ENCODE measurements at places on chromosomes 6 and 20.

- DNase-seq, result no peak
Measured at GRCh38 chr6:107877968-107878367, 53.9 kb upstream of the SCML4 start.

GRCh38 chr6:112337209-112337638 is 9.9 kb upstream of the RFPL4B start:
- peak; percentile 67 for DNase-seq

- DNase-seq, result no peak
Measured at GRCh38 chr6:113211170-113211569, 646.0 kb upstream of the MARCKS start.

DNA sequence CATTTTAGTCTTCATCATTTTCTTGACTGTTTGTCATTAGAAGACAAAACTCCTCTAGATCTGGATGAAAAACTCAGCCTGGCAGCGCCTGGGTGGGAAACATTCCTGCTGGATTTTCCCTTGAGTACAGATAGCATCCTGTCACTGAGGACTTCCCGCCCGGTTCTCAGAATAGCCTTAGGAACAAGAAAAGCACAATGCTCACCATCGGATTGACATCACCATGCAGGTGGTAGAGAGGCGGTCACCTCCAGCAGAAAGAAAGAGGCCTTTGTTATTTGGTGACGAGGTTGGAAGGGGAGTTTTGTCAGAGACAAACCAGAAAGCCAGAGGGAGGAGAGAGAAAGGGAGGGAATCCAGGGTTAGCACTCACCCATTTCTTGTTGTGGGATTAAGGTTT is 39.8 kb downstream of the KIF25 start:
- DNase-seq, result no peak

DNA sequence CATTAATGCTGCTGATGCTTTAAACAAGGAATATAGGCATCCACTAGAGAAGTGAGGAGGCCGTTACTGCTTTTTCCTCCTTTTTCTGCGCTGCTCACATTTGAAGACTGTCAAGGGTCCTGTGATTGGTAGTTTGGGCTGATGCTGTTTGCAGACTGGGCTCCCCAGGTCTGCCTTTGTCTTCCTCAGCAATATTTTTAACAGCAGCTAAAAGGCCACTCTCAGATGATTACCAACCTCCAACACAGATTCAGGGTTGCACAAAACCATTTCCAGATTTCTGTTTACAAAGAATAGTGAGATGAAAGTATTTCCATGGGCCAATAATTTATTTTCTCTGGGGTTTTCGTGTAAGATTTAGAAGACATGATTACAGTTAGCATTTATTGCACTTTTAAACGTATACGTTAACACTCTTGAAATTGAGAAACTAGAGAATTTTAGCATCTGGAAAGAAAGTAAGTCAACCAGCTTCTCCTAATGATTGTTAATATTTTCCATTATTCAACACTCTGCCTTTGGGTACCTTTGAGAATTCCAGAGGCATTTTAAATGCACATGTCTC is 475.3 kb upstream of the SOX4 start:
- no peak for DNase-seq

- DNase-seq, result no peak
Measured at GRCh38 chr20:47088335-47088734, 193.7 kb downstream of the EYA2 start.

- DNase-seq, result peak; percentile 75
Measured at GRCh38 chr6:107847844-107848802, 24.0 kb upstream of the SCML4 start.

- no peak for DNase-seq
Measured at GRCh38 chr6:15956205-15957106, 172.4 kb upstream of the MYLIP start.

- DNase-seq, result no peak
Measured at GRCh38 chr20:61503106-61503505, 251.0 kb downstream of the CDH4 start.

DNA sequence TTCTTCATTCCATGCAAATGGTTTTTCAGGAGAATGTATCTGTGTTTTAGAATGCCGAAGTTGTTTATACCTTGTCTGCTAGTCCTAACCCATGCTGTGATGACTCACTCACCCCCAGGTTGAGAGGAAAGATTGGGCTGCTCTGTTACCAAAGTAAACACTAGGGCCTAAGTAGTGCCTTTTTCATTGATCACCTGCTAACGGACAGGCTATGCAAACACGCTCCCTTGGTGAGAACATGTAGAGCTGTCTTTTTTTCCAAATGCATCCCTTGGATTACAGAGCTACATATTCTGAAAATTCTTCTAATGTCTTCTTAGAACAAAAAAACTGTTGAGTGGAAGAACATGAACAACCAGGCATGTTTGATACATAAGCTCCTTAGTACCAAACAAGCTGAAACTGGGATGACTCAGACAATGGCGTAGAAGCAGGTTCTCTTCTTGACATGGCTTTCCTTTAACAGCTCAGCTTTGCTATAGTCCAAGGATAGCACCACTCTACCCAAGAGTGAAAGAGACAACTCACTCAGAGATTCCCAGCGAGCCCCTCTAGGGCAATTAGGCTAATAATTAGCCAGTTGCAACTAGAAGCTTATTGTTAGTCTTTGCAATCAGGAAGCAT is 20.5 kb downstream of the PERP start:
- DNase-seq, result no peak

GRCh38 chr6:170298688-170299087 is 7.8 kb upstream of the DLL1 start:
- no peak for DNase-seq

DNA sequence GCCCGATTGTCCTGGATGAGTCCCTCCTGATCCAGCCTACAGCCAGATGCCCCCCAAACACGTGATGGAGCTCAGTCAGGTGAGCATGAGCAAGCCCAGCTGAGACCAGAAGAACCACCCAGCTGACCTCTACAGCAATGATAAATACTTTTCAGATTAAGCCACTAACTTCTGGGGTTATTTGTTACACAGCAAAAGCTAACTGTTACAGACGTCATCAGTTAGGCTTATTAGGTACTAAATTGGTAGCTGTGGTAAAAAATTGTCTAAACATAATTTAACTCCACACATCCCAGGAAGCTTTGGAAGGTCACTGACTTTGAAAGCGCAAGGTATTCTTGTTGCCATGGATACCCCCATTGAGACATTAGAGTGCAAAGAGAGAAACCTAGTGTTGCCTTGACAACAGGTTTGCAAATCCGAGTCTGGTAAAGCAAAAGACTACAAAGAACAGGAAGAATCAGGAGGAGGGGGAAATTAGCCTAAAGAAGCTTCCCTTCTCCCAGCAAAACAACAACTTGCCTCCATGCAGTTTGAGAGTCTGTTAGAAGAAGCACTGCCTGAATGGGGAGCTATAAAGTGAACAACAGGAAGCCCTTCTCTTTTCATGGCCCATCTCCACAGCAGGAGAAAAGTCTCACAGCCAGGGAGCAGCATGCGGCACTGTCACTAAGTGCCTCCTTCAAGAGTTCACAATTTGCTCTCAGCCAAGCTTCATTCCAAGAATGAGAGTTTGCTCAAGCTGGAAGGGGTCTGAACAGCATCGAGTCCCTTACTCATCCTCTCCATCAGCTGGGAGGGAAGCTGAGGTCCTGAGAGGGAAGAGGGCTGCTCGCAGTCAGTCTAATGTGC is 41.7 kb upstream of the ZNF831 start:
- DNase-seq, result no peak

DNA sequence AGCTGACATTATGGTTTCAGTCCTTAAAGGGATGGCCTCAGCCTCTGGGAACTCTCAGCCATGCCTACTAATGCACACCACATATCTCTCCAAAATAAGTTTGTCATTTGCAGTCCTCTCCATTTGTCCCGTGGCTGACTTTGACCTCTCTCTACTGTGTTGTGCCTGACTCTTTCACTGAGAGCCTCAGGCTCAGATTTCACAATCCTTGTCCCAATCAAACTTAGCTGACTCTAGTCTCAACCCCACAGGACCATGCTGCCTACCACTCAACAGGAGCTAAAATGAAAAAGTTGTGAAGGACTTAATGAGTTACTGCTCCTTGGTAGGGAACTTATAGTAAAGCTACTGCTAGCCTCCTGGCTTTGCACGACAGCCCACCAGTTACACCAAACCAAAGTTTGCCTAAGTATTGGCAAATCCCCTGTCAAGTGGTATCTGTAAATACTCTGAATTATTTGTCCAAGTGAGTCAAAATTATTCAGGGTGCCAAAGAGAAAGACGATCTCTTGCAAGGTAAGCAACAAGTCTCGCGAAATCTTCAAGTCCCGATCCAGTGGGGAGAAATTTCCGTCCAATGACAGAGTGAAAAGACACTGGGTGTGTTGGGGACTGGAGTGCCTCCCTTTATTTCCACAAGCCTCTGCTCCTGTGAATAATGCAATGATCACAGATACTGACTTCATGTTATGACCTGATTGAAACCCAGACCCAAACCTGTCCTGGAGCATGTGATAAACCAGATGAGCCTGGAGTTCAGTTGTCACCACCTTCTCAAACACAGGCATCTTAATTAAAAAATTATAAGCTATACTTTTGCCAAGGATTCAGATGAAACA is 124.4 kb upstream of the FOXQ1 start:
- DNase-seq, result no peak

DNA sequence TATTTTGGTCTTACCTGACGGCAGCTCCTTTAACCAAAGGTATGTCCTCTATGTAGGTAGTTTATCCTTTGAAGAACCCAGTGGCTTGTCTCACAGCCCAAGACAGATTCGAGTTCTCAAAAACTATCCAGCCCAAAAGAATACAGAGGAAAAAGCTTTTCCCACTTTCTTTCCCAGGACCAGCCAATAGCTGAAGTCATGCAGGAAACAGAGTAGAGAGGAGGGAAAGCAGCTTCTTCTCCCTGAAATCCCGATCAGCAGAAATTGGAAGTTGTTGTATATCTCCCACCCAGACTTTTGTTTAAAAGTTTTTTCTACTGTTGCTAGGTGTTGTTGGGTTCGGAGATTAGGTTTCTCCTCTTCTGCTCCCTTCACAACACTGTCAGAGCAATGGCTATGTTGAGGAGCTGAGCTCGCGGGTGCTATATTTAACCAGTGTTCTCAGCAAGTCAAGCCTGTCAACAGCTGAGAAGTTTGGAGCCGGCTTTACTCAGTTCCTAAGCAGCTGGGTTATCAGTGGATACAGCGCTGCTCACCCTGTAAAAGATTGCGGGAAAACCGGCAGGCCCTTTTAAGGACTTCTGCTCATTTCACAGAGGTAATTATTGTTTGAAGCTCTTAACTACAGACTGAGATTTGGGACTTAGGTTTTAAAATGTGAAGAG is at the start of gene FILIP1:
FILIP1 (minus strand) TSS at position 401 of the 665 bp plus-strand sequence. CDS start 78,828 bp downstream, outside the sequence.
- DNase-seq, result no peak

DNA sequence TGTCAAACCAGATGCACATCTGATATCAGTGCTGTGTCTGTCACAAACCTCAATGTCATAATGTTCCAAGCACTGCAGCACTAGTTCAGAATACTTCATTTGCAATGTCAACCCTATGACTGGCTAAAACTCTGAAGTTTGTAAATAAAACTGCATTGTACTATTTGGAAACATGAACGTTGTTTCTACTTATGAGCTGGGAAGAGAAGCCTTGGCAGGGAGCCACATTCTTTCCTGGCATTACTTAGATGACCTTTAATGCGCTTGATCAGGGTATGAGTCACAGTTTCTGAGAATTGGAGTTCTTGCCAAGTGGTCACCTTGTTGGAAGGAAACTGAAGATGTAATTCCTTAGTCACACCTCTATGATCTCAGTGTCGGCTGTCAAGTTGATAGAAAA is 664.8 kb upstream of the MMS22L start:
- DNase-seq, result no peak

DNA sequence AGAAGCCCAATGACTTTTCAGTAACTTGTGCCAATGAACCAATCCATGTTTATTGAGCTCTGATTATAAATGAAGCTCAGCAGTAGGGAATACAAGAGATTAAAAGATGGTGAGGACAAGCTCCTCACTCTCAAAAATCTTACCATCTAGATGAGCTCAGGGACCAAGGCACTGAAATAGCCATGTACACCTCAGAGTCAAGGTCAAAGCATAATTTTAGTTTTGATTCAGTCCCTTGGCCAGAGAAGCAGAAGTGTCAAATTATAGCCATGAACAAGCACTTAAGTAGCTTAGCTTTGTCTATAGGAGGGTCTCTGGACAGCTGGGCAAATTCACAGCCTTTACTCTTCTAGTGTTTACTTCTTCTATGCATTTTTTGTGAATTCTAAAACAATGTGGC is 131.0 kb upstream of the DTNBP1 start:
- DNase-seq, result no peak

GRCh38 chr20:22511943-22512910 is 72.1 kb downstream of the FOXA2 start:
- DNase-seq, result no peak

GRCh38 chr6:106856227-106856874 is 118.2 kb downstream of the CD24 start:
- DNase-seq, result no peak

GRCh38 chr20:24007758-24008157 is 19.2 kb upstream of the GGTLC1 start:
- DNase-seq, result no peak

All from NCI-H2171 (cell line).